ENCODE measurements at places on chromosomes 6 and 20.

- no peak for DNase-seq
Observed at GRCh38 chr20:49247169-49247723, 28.0 kb downstream of the DDX27 start.

- DNase-seq: no peak
Observed at GRCh38 chr20:39021748-39022147, 59.6 kb downstream of the DHX35 start.

GRCh38 chr20:49426395-49426794 lies 56.1 kb downstream of the KCNB1 start:
- DNase-seq: no peak

- no peak for DNase-seq
Observed at GRCh38 chr6:71236926-71237434, 51.6 kb upstream of the OGFRL1 start.

- no peak for DNase-seq
Observed at GRCh38 chr6:13680448-13680968, 31.1 kb downstream of the RANBP9 start.

DNA sequence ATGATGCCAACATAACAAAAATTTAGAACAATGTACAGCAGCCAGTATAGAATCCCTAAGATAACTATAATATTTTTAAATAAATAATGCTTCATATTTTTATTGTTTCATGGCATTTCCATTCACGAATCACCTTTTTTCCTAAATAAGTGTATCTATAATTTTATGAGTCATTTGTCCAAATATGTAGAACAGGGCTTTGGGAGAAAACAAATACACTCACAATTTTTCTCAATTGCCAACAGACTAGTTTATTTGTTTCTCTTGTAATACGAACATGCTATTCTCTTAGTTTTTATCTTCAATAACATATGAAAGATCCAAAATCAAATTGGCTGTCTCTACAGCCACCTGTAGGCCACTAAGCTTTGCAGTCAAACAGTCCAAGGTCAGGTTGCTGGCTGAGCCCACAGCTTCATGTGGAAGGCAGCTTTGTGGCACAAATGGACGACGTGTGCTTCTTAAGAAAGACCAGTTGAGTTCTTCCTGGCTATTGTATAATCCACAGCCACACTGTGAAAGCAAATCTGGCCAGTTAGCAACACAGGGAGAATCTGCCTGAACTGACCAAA lies 29.0 kb downstream of the MKKS start:
- no peak for DNase-seq

- no peak for DNase-seq
Observed at GRCh38 chr20:9919271-9920014, 80.6 kb upstream of the PAK5 start.

DNA sequence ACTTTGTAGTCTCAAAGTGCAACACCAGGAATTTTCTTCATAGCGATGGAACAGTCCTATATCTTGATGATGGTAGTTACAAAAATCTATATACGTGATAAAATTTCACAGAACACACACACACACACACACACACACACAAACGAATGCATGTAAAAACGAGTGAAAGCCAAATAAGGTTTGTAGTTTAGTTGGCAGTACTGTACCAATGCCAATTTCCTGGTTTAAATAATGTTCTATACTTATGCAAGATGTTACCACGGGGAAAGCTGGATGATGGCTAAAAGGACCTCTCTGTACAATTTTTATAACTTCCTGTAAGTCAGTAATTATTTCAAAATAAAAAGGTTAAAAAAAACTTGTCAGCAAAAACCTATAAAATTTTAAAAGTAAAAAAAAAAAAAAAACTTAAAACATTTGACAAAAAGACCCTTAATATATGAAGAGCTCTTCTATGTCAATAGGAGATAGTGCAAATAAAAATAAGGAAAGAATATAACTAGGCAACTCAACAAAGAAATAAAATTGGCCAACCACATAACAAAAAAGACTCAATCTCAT lies 37.6 kb downstream of the PDSS2 start:
- no peak for DNase-seq

- no peak for DNase-seq
Observed at GRCh38 chr6:148535381-148535780, 192.7 kb downstream of the SASH1 start.

DNA sequence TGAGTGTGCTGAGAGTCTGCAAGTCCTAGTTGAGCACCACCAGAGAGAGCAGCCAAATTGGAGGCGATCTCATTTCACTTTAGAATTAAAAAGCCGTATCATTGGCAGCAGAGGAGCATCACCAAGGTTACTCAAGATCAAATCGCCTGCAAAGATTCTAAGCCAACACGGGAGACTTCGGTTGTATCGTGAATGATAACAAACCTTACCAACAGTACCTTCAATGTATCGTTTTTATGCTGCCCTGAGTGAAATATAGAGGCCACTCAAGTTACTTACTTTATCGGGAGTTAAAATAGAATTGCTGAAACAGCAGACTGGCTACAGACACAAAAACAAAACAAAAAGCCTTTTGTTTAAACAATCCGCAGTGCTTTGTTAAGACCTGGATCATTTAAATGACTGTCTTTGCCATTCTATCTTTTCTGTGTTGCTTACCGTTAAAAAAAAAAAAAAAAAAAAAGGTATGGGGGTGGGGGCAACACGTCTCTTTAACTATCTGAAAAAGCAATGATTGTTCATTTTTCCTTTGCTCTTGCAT lies 14.2 kb downstream of the NHSL1 start:
- no peak for DNase-seq

- no peak for DNase-seq
Observed at GRCh38 chr20:43450841-43451799, 6.6 kb upstream of the SRSF6 start.

- DNase-seq: no peak
Observed at GRCh38 chr6:161215193-161215592, 58.7 kb downstream of the AGPAT4 start.

DNA sequence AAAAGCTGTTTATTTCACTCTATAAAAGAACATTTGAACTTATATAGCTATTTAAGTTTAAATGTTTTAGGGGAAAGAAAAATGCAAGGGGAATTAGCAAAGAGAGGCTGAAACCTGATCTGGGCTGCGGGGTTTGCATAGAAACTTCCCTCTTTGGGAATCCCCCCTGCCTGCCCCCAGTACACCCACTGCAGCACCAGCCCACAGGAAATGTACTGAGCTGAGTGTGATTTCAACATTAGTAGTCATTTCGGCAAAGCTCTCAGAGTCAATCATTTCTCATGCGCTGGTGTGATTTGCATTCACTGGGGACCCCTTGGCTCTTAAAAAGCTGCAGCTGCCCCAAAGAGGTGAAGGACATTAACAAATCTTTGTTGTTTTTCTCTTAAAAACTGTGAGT lies 859.4 kb downstream of the MAFB start:
- DNase-seq: no peak

DNA sequence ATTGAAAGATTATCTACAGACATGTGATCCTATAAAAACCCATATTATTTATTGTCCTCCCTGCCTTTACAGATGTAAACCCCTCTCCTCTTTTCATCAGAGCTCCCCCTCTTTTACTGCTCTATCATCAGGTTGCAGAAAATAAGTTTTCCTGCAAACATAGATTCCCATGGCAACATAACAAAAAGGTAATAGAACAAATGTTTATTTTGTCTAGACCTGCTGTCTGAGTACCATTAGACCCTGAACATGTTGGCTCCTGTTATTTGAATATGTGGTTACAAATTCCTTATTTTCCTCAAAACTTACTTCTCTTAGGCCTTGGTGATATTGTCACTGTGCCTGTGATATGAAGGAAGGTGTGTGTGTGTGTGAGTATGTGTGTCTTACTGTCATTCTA lies 11.5 kb downstream of the MAPK14 start:
- DNase-seq: no peak

DNA sequence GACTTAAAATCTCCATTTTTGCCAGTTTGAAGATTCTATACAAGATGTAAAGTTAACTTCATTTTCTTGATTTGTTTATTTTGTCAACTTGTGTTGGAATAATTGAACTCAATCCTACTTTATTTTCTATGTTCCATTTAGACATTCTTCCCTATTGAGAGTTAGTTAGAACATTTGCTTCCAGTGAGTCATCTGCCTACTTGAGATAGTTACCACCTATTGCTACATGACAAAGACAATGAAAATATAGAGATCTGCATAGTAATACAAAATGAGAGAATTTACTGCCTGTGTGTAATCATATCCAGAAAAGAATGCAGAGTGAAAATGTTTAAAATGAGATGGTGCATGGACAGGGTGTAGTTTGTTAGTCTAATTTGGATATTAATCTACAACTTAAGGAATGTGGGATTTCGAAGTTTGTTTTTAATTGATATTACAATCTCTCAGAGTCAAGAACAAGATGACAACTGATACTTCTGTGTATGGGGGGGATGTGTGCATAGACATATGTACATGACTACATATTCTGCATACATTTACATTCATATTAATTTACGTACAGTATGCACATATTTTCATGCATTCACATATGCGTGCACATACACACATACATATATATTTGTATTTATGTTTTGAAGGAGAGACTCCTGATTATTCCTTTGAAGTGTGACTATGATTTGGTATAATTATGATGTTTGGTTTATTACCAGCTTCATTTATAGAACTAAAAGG lies 420.1 kb downstream of the NKAIN2 start:
- peak; percentile 5 for DNase-seq

- peak; percentile 37 for DNase-seq
Observed at GRCh38 chr6:25961619-25962148, 918 bp upstream of the TRIM38 start.

GRCh38 chr6:105388392-105388791 lies 14.5 kb downstream of the PREP start:
- DNase-seq: no peak

GRCh38 chr6:13222048-13222447 lies 106.3 kb downstream of the TBC1D7 start:
- no peak for DNase-seq

DNA sequence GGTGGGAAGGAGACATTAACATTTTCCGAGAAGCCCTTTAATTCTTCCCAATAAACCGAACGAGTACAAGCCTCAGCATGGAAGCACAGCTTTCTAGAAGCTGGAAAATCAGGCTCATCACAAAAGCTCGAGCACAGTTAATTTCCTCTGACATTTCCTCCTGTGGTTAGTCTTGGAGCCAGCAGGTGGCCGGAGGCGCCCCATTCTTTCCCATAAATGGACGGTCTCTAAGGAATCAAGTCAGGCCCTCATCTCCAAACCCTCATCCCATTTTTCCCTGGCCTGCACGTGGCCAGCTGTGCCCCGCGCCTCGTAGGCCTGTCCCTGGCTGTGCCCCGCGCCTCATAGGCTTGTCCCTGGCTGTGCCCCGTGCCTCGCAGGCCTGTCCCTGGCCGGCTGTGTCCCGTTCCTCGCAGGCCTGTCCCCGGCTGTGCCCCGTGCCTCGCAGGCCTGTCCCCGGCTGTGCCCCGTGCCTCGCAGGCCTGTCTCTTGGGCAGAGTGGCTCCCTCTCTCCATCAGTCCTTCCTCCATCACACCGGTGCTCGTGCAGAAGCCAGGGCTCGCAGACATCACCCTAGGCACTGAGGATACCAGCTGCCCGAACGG lies 19.7 kb upstream of the NTSR1 start:
- DNase-seq: no peak

GRCh38 chr6:34489207-34489805 lies 23.4 kb downstream of the PACSIN1 start:
- DNase-seq: no peak

- no peak for DNase-seq
Observed at GRCh38 chr6:120960761-120961160, 373.5 kb downstream of the TBC1D32 start.

GRCh38 chr6:84860509-84860908 lies 96.1 kb upstream of the TBX18 start:
- DNase-seq: no peak

DNA sequence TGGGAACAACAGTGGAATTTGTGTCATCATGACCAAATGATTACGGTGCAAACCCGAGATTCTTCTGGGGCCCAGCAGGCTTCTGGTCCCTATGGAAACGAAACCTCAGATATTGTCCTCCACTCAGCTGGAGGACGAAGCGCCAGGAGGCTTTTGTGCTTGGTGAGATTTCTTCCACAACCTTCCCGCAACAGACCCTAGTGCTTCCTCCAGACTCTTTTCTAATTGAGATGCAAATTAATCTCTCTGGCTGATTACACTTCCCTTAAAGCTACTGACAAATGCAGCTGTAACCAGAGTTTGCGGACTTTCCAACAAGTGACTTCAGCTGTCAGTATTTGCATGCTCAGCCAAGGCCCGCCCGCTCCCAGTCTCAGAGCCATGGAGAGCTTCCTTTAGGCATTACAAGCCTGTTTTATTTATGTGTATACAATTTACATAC lies 96.0 kb downstream of the INSM1 start:
- DNase-seq: no peak

GRCh38 chr20:24816907-24817306 lies 132.2 kb upstream of the CST7 start:
- DNase-seq: no peak

GRCh38 chr20:49814057-49814694 lies 1.5 kb downstream of the SLC9A8 start:
- DNase-seq: no peak

- DNase-seq: no peak
Observed at GRCh38 chr20:5658912-5659345, 91.3 kb upstream of the SHLD1 start.

DNA sequence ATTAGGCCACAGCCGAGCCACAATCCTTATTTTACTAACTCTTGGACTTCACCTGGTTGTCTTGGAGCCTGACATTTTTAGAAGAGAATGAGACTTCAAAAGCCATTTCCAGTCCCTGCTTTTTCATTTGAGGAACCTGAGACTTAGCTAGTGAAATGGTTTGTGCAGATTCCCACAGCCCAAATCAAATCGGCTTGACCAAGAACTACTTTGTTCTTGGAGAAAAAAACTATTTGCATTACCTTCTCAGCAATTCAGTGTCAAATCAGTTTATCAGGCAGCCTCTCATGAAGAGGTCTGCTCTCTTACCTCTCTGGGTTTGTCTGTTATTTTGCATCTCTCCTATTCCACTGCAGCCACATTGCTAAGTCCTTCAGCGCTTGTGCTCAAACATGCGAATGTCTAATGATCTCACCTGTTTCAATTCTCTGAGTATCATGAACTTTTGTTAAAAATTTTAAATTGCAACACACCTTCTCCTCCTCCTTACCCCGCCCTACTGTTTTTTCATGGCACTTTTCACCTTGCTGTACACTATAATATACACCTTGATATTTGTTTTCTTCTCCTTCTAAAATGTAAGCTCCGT lies 573 bp upstream of the IFNGR1 start:
- DNase-seq: no peak

DNA sequence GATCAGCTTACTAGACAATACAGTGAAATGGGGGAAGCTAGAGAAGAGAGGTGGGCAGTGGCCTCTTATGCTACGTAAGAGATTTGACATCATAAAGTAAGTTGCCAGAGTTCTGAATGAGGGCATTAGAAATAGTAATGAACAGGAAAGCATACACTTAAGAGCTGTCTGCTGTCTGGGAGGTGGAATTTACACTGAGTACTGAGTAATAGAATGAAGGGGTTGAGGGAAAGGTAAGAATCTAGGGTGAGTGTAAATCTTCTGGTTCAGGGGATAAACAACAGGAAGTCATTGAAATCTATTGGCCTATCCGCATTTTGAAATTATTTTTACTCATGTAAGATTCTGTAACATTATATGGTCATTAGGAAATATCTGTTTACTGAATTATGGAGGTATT lies 35.8 kb downstream of the HLA-DMB start:
- DNase-seq: no peak

- DNase-seq: peak; percentile 75
Observed at GRCh38 chr6:151765444-151765886, 42.0 kb upstream of the ESR1 start.

- DNase-seq: peak; percentile 27
Observed at GRCh38 chr6:139778688-139779087, 404.2 kb upstream of the CITED2 start.

GRCh38 chr6:152096863-152097496 lies 289.5 kb downstream of the ESR1 start:
- DNase-seq: no peak

GRCh38 chr6:129929433-129929832 lies 68.3 kb upstream of the TMEM244 start:
- DNase-seq: no peak

Data from ACHN (cell line).